ENCODE measurements at places on chromosomes 13 and 19.

DNA sequence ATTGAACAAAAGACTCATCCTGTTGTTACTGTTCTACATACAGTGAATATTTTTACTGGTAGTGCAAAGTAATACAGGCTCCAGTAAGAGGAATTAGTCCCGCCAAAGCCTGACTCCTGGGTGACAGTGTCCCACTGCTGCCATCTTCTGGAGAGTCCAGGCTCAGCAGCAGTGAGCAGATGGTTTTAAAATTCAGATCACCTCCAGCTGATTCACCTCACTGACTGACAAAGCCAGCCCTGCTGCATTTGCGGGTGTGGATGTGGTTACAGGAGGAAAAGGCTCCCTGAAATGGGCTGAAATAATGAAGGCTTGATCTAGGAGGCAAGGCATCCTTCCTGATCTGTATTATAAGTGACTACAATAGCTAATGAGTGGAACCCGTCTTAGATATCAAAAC is 18.3 kb downstream of the PABPC3 start:
- peak; percentile 56 for DNase-seq

GRCh38 chr19:33132425-33132824 is 511 bp downstream of the WDR88 start:
- no peak for DNase-seq

- peak; percentile 64 for DNase-seq
These were observed 74.3 kb upstream of the UBL3 start for GRCh38 chr13:29924482-29925350.

DNA sequence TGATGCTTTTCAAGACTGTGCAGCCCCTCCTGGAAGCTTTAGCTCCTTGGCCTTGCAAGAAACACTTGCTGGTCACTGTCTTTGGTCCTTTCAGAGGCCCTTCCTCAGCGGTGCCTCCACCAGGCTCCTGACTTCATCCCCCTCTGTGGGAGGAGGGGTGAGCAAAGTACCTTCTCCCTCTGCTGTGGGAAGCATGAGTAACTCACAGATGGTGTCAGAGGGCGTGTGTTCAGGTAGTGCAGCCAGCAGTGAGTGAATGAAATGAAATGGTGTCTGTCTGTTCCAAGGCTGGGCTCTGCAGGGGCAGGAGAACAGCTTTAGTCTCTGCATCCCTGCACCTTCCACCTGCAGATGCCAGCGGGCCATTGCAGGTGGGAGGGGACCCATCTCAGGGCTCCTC is 102.9 kb downstream of the SHISA2 start:
- no peak for DNase-seq

All from non-pigmented ciliary epithelial cell (primary cell).